ENCODE measurements at places on chromosomes 7 and 10. TPM values are rescaled to one million over a fixed set of nuclear protein-coding genes. Genes with fewer than 3 reads are reported as not detected.

SLC26A5 gene
- not detected for total RNA-seq

PODXL gene
- 8.3 TPM for total RNA-seq

VGF gene
- total RNA-seq, result not detected

DNA sequence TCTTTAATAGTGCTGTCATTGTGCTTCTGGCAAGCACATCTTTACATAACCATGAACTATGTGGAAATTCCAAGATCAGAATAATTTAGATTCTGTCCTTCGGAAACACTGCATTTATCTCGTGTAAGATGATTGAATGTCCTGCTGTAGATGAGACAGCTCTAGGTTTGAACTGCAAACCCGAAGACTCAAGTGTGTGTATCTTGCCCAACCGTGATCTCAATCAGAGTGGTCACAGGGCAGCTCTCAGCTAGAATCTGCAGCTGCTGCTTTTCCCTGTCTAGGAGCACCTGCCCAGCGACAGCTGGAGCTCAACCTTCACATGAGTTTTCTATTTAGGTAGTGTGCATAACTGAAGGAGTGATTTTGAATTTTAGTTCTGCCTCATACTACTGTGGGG is 17.5 kb upstream of the KIF20B start:
- no peak for ATAC-seq

- no peak for ATAC-seq
These were observed 113.9 kb downstream of the CACNB2 start for GRCh38 chr10:18254086-18254485.

- ATAC-seq, result no peak
These were observed 50.2 kb downstream of the TFAM start for GRCh38 chr10:58435297-58435985.

- no peak for ATAC-seq
These were observed 24.5 kb upstream of the C1GALT1 start for GRCh38 chr7:7157887-7158271.

GRCh38 chr10:103884681-103885139 is 29.3 kb upstream of the SH3PXD2A start:
- peak; percentile 41 for ATAC-seq

GRCh38 chr10:12476656-12477055 is 127.3 kb downstream of the CAMK1D start:
- no peak for ATAC-seq

- no peak for ATAC-seq
These were observed 70.1 kb upstream of the EEPD1 start for GRCh38 chr7:36082910-36083309.

DNA sequence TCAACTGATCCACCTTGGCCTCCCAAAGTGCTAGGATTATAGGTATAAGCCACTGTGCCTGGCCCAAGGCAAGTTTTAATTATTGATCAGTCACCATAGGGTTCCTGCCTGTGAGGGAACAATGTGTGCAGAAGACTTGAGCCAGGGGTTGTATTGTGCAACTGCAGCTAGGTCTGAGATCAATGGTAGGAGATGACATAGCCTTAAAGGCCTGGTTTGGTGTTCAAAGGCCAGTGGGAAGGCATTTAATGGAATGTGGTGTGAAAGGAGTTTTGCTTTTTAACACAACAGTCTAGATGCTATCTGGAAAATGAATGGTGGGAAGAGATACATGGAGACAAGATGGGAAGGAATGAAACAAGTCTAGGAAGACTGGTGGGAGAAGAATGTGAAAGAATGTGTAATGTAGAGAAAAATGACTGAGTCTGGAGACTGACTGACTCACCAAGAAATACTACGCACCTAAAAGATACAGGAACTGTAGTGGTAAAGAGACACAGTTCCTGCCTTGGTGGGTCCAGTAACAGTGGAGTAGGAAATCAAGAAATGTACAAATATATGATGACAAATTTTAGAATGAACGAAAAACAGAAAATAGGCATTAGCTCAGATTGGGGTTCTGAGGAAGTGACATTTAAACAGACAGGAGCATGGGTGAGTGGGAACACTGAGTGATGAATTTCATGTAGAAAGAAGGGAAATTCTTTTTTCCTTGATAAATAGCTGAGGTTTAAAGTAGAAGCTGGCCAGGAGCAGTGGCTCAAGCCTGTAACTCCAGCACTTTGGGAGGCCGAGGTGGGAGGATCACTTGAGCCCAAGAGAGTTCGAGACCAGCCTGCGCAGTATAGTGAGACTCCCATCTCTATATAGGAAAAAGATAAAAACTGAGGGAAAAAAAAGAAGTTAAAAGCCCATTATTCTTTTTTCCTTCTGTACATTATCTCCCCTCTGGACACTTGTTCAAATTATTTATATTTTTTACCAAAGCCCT is 9.4 kb downstream of the HNRNPF start:
- ATAC-seq, result no peak

DNA sequence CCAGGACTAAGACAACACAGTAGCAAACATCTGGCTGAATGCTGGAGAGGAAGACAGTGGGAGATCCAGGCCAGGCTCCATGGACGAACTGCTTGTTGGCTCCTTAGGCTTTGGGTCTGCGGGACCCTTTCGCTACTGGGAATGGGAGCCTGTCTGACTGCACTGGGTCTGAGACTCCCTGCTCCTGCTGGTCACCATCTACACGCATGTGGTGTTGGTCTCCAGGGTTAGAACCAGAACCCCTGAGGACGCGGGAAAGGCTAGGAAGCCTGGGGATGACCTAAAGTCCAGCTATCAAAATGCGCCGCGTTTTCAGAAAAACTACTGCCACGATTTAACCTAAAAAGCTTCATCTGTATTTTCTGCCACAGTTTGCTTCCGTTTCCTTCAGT is 817 bp upstream of the DNAJB6 start:
- ATAC-seq, result no peak

GRCh38 chr10:112991888-112992491 is 41.9 kb downstream of the TCF7L2 start:
- ATAC-seq, result peak; percentile 62

DNA sequence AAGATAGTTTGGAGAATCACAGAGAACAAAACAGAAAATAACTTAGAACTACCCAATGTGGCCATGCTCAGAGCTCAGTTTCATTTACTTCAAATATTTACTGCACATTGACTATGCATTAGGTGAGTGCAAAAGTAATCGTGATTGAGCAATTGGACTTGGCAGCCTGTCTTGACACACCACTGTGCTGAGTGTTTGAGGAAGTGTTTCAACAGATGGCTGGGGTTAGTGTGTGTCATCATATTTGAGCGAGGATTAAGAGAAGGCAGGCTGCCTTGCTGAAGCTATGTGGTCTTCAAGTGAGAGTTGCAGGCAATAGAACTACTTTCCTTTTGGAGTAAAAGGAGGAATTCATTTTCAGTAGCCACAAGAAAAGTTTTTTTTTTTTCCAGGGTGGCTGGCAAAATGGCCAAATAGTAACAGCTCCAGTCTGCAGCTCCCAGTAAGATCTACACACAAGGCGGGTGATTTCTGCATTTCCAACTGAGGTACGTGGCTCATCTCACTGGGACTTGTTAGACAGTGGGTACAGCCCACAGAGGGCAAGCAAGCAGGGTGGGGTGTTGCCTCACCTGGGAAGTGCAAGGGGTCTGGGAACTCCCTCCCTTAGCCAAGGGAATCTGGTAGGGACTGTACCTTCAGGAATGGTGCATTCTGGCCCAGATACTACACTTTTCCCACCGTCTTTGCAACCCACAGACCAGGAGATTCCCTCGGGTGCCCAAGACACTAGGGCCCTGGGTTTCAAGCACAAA is 37.6 kb downstream of the AKR1C4 start:
- ATAC-seq, result peak; percentile 100

- no peak for ATAC-seq
These were observed 198.7 kb downstream of the SKIDA1 start for GRCh38 chr10:21326594-21327288.

- ATAC-seq, result no peak
These were observed 7.3 kb upstream of the LBX1 start for GRCh38 chr10:101236376-101237080.
